Thoracic aorta (tissue), 2 donors: ENCODE measurements at places on chromosomes 2 and 18.
A peak's percentile ranks its signal among the peaks of the same experiment; 100 is the strongest.

- DNase-seq: no peak
Observed at GRCh38 chr18:59062643-59063006, 77.1 kb upstream of the SEC11C start.

- DNase-seq: no peak
Observed at GRCh38 chr18:6866552-6867085, 137.1 kb downstream of the ARHGAP28 start.

DNA sequence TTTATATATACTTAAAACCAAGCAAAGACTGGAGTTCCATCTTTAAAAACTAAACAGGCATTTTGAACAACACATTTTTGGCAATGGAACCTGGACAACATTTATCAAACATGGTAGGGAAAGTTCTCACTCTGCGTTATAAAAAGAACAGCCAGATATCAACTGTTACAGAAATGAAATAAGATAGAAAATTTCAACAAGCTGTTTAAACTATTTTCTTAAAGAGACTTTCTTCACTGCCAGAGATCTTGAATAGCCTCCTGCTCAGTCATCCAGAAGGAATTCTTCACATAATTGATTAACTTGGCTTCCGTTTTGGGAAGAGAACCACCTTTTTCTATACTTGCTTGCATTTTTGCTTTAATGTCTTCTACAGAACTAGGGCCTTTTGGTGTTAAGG, 166.0 kb upstream of the PIK3C3 start:
- no peak for DNase-seq

DNA sequence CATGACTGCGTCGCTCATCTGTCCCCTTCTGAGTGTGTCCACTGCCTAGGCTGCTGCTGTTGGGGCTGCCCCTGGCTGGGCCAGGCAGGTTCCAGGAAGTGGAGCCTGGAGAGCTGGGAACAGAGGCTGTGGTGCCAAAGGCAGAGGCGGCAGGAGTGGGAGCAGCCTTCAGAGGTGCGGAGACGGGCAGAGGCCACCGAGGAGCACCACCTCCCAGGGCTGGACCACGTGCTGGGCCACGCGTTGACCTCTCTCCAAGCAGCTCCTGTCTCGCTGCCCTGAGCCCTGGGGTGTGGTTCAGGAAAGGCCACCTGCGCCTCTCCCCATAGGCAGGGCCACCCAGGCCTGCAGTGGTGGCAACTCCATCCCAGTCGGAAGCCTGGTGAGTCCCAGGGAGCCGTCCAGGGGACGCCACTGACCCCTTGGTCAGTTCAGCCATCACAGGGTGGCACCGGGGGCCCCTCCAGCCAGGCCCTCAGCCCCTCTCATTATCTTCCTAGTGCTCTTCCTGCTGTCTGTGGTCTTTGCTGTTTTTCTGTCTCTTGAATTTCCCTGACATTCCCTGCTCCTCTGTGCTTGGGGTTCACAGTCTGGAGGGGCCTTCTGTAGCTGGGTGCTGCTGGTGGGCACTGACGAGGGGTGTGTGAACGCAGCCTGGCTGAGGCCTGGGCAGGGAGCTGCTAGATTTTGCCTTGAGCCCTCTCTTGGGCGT, 122.8 kb upstream of the HS6ST1 start:
- no peak for DNase-seq

DNA sequence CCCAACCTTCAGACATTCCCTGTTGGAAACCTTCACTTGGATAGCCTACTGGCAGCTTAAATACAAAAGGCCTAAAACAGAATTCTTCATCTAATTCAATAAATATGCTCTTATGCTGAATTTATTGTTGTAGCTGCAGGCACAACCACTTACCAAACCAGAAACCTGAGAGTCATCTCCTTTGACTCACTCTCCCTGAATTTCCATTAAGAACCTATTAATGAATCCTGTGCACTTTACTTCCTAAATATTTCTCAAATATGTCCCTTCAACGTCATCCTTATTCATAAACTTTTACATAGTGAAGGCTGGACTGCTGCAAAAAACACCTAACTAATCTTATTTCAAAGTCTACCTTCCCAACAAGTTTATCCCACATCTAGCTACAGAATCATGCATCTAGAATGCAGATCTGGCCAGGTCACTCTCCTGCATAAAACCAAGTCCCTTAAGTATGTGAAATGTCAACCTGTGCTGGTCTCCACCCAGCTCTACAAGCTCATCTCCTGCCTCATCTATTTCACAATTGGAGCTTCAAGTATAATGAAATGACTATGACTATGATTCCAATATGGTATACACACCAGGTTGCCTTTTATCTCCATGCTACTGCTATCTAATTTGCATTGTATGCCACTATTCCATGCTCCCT, 354.2 kb downstream of the ZEB2 start:
- DNase-seq: no peak

GRCh38 chr18:48595703-48596218, 56.9 kb downstream of the CTIF start:
- no peak for DNase-seq

DNA sequence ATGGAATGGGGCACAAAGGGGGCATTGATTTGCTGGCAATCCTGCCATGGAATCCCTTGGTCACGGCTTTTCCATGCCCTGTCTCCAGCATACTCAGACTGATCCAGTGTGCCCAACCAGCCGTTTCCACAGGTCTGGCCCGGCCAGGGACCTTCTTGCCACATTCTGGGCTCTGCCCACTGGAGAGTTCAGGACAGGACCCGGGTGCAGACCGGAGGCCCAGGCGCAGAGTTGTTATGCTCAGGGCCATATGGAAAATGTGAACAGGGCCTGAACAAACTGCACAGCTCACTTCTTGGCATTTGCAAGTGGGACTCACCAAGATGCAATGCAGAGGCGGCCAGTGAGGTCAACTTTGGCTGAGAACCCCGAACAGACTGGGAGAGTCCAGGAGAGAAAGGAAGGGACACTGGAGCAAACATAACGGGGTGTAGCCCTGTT, 15.6 kb upstream of the ASAP2 start:
- DNase-seq: peak; percentile 91

- DNase-seq: no peak
Observed at GRCh38 chr2:176626796-176627195, 357.6 kb downstream of the MTX2 start.

DNA sequence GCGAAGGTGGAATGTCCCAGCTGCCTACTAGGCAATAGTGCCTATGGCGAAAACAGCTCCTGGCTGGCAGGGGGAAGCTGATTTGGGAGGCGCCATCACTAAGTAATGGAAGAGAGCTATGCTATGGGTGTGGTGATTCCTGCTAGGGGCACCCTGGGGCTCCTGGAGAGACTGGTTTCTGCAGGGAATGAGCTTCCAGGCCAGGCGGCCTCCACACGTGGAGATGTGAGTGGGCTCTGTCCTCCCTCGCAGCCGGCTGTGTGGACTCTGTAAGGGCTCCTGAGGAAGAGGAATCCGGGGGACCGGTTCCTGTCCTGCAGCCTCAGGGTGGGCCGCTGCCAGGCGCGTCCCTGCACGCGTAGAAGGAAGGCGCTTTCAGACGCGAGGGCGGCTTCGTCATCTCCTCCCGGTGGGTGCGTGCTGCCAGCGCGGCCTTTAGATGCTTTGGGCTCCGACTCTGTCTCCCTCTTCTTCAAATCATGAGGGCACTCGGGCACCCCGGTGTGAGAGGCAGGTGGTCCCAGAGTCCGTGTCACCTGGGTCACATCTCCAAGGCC, 55.5 kb upstream of the ANKRD62 start:
- no peak for DNase-seq

DNA sequence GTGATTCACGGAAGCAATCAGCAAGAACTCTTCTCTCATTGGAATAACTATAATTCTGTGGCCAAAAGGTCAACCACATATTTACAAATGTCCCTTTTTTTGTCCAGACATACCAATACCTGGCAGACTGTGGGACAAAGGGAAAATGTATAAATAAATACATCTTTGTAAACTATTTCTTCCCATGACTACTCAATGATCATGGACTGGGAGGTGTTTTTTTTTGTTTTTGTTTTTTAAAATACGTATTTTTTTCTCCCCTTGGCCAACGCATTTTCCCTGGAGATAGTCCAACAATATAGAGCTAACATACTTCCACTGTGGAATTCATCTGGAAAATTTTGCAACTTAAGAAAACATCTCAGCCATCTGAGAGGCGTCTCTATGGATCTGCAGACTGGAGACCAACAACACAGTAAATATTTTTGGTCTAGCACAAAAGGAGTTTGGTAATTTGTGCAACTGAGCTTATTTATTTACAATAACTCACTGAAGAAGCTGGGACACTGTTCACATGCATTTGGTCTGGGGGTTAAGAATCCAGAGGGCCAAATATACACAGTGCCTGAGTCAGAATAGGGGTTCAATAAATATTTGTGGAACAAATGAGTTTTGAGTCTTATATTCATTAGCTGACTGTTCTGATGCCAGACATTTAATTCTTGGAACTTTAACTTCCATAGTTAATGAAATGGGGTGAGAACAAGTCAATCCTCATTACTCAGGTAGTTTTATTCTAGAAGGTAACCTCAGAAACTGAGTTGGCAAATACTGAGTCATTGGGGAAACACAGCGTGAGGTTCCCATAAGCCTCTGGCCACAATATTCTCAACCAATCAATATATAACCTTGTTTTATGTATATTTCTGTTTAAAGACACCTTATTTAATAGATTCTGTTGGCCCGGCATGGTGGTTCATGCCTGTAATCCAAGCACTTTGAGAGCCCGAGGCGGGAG, 36.2 kb downstream of the CCBE1 start:
- DNase-seq: no peak

- no peak for DNase-seq
Observed at GRCh38 chr18:74083557-74083952, 64.1 kb downstream of the FBXO15 start.

GRCh38 chr2:194383401-194383800, 1273.6 kb upstream of the SLC39A10 start:
- no peak for DNase-seq

- DNase-seq: no peak
Observed at GRCh38 chr2:69583321-69583833, 60.2 kb downstream of the AAK1 start.

DNA sequence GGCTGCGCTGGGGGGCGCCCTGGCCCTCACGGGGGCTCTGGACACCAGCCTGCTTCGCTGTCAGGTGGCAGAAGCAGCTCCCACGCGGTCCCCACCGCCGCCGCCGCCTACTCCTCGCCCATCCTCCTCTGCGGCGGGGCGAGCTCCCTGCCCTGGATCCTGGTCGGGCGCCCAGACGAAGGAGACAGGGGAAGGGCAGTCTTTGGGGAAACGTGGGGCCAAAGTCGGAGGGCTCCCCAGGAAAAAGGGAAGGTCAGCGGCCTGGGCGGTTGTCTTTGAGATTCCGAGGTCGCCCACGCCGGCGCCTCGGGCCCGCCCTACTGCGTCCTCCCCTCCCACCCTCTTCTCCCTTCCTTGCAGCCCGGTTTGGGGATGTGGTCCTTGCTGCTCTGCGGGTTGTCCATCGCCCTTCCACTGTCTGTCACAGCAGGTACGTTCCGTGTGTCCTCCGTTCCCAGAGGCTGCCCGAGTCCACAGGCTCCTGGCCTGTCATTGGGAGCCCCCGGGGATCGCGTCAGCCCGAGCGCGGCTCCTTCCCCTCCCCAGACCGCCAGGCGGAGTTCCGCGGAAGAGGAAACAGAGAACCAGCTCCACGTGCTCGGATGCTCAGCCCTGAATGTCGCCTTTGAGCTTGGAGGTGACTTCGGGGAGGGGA, 800 bp downstream of the IL1RL2 start:
- peak; percentile 15 for DNase-seq

- no peak for DNase-seq
Observed at GRCh38 chr2:217975626-217976025, 27.2 kb downstream of the TNS1 start.

- DNase-seq: no peak
Observed at GRCh38 chr18:22879293-22879692, 53.8 kb upstream of the RBBP8 start.

- no peak for DNase-seq
Observed at GRCh38 chr2:37617119-37617892, 54.1 kb downstream of the CDC42EP3 start.

- no peak for DNase-seq
Observed at GRCh38 chr2:62221141-62221540, 25.2 kb downstream of the B3GNT2 start.

GRCh38 chr2:120034621-120035020, 21.7 kb downstream of the EPB41L5 start:
- DNase-seq: no peak

DNA sequence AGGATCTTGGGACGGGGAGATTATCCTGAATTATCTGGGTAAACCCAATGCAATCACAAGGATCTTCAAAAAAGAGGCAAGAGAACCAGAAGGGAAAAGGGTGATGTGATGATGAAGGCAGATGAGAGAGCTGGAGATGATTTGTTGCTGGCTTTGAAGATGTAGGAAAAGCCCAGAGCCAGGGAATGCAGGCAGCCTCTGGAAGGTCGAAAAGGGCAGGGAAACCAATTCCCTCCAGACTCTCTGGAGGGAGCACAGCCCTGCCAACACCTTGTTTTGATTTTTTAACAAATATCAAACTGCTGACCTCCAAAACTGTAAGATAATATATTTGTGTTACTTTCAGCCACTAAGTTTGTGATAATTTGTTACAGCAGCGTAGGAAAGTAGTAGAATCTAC, 48.9 kb upstream of the IL1R2 start:
- DNase-seq: no peak

DNA sequence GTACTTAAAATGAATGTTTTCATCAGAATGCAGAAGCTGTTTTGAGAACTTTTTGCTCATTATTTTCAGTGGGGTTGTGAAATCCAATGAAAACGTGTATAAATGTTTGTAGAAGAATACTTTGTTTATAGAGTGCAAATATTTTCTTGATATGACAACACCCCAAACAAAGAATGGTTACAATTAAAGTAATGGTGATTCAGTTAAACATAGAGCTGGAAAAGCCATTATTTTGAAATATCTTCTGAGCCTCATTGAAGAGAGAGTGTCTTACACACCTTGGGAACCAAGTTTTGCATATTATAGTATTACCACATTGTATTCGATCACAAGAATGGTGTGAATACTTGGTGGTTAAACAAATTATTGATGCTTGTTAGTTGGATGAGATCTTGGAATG, 48.7 kb downstream of the SPTBN1 start:
- DNase-seq: no peak

GRCh38 chr2:190407662-190408537, at the start of gene MFSD6:
MFSD6 (plus strand) TSS chr2:190408355; CDS start chr2:190436030, 27,675 bp downstream.
- no peak for DNase-seq
